Osteoblast (primary cell): ENCODE measurements at places on chromosomes 2 and 18. TPM values are rescaled to one million over a fixed set of nuclear protein-coding genes. Genes with fewer than 3 reads are reported as not detected.

APOB gene
- under 0.01 TPM in 2 replicates for total RNA-seq

LGALSL gene
- 3.6 and 3.8 TPM in 2 replicates for total RNA-seq

GKN2 gene
- not detected in 2 replicates for total RNA-seq

UGT1A5 gene
- not detected in 2 replicates for total RNA-seq

UGT1A8 gene
- not detected in 2 replicates for total RNA-seq
